ENCODE measurements at places on chromosomes 6 and 20.

DNA sequence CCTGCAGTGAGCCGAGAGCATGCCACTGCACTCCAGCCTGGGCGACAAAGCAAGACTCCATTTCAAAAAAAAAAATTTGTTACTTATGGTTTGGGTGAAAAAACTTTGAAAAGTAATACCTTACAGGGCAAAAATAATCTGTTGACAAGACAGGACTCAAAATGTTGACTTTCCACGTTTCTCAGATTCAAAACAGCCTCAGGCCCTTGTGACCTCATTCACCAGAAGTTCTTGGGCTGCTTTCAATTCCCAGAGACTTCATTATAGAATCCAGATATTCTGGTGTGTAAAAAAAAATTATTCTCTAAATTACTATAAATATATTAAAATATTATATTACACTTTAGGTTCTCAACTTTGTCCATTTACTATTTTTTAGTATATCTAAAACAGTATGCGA, 116.2 kb downstream of the KCNQ5 start:
- no peak overlapping the region for H3K27ac ChIP-seq
- DNase-seq = no peak
- H3K4me1 ChIP-seq = no peaks in the 10 kb centered on the region
- H3K27me3 ChIP-seq = no peaks in the 10 kb centered on the region

- H3K4me1 ChIP-seq = no peaks in the 10 kb centered on the region
- H3K27me3 ChIP-seq = no peaks in the 10 kb centered on the region
- H3K27ac ChIP-seq = no peak overlapping the region
These were observed 92.0 kb downstream of the THBS2 start for GRCh38 chr6:169161572-169162167.

DNA sequence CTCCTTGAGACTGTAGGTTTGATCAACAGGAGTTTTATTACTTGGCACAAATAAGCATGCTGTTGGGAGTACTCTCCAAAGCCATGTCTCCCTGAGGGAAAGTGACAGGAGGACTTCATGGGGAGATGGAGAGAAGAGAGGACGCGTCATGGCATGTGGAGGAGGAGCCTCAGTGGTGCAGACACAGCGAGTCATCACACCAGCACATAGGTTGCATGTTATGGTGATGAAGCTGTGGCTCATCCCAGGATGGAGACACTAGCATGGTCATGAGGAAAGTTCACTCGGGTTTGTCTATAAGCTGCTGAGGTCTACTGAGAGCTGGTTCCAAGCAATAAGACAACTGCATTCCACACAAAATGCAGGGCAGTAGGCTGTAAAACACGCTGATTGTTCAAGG, 13.2 kb upstream of the SSTR4 start:
- DNase-seq = no peak
- no peak overlapping the region for H3K4me3 ChIP-seq
- no peaks in the 10 kb centered on the region for H3K36me3 ChIP-seq
- H3K27ac ChIP-seq = no peak overlapping the region
- H3K4me1 ChIP-seq = no peaks in the 10 kb centered on the region

GRCh38 chr20:49948809-49949507, 12.8 kb downstream of the RNF114 start:
- no peak overlapping the region for H3K4me3 ChIP-seq
- H3K4me1 ChIP-seq = no peaks in the 10 kb centered on the region
- no peaks in the 10 kb centered on the region for H3K27me3 ChIP-seq

DNA sequence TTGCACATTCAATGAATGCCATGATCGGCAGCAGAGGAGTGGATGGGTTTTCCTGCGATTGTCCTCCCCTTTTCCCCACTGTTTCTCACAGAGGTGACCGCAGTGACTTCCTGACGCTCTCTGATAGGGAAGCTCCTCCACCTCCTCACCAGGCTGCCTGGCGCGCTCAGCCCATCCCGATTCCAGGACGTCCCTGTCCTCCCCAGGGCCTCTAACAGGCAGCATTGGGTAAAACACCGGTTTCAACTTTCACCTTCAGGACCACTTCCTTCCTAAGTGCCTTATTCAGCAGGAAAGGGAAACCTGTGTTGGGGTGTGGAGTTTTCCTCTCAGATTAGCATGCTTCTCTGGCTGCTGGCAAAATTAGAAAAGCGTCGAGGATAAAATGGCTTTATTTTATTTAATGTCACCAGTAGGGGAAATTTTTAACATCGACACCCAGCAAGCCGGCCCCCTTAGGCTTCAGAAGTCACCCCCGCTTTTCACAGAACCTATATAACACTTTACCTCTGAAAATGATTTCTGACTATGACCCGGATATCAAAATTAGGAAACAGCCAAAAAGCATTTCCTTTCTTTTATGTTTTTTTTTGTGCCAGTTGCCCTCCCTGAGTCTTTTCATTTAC, 570.4 kb upstream of the GJE1 start:
- no peaks in the 10 kb centered on the region for H3K27me3 ChIP-seq
- peaks cover 25% of the 10 kb centered on the region for H3K4me1 ChIP-seq
- H3K4me3 ChIP-seq = no peak overlapping the region
- peak overlapping the region; percentile 40 for H3K27ac ChIP-seq

DNA sequence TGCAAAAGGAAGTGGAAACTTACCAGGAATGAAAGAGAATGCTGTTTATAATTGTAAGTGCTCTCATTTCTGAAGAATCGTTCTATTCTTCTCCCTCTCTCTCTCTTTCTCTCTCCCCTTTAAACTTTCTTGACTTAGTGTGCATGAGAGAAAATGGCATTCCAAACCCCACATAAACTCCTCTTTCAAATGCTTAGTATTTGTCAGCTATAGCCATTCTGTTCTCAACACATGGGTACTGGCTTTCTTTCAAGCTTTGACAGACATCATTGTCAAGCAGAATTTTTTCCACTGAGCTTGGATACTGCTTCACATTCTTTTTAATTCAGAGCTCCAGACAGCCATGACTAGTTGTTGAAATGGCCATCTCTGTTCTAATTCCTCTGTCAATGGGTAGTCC, 51.1 kb upstream of the PREP start:
- no peak overlapping the region for H3K27ac ChIP-seq
- H3K36me3 ChIP-seq = no peaks in the 10 kb centered on the region
- H3K4me1 ChIP-seq = peaks cover 7% of the 10 kb centered on the region
- H3K4me3 ChIP-seq = no peak overlapping the region
- H3K27me3 ChIP-seq = no peaks in the 10 kb centered on the region

DNA sequence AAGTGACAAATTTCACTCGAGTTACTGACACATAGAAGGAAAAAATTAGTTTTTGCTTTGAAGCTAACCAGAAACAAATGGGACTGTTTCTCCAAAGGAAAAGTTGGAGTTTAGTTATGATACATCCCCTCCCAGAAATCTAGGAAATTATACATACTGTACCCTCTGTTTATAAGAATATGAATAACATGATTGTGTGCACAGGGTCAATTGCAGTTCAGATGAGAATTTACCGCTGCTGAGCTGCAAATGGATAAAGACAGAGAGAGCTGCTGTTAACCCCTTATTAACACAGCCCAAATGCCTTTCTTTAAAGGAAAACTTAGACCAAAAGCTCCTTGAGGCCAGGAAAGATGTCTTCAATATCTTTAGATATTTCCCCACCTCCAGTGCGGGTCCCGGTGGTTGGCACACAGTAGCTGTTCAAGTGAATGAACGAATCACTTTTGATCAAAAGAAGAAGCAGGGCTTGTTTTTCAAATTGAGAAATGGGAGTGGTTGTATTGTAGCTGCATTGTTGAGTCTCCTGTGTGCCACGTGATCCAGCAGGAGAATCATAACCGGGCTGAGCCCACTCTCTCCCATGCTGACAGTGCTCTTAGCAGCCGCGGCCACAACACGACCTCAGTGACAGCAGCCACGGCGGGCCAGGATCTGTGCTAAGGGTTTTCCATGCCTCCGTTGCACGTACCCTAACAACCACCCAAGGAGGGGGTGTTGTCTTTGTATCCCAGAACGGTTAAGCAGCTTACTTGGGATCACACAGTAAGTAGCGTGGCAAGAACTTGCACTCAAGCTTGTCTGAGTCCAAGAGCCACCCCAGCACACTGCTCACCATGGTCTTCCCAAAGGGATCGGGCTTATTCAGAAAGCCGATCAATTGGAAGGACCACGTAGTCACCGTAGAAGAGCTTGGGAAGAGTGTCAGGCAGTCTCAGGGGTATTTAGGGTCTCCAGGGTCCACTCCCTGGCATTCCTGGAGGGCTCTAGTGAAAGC, 53.5 kb upstream of the BMP6 start:
- H3K27me3 ChIP-seq = no peaks in the 10 kb centered on the region
- H3K36me3 ChIP-seq = no peaks in the 10 kb centered on the region
- H3K27ac ChIP-seq = no peak overlapping the region
- no peak for DNase-seq
- H3K4me1 ChIP-seq = 0 out of 2 replicates have a peak, but pooled peaks cover 4% of the 10 kb centered on the region
